NCI-H226 (cell line): ENCODE measurements at places on chromosomes 4 and X.

GRCh38 chr4:94516067-94516466, 64.3 kb downstream of the PDLIM5 start:
- DNase-seq: peak; percentile 34

DNA sequence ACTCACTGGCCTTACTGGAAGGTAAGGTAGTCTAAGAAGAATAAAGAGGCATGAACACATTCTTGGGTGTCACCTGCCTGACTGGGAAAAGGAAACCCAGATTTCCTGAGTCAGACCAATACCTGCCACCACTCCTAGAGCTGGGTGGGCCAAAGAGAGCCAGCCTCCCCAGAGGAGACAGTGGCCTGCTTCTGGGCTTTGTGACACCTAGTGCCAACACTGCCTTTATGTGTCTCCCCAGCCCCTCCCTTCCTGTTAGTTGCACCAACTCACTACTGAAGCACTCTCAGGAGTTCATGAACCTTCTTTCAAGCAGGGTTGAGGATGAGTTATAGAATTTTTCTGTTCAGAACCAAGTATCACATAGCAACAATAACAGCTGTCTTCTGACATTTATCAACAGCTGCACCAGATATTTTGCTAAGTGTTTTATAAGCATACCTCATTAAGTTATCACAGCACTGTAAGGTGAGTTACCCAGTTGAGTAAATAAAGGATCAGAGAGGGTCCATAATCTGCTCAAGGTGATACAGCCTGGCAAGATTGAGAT, 77.6 kb upstream of the ETNPPL start:
- no peak for DNase-seq

- DNase-seq: peak; percentile 32
Measured at GRCh38 chrX:106286053-106286650, 118.0 kb downstream of the PWWP3B start.

DNA sequence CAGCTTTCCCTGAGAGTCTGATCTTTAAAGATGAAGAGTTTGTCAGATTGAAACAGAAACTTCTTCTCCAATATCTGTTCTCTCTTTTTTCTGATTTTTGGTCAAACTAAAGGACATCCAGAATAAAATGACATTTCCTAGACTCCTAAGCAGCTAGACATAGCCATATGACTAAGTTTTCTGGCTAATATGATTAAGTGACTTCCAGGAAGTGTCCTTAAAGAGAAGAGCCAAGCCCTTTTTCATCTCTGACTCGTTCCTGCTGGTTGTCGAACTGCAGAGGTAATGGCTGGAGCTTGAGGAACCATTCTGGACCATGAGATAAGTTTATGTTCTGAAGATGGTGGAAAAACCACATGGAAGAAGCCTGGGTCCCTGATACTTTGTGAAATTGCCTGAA, 546.0 kb downstream of the BCOR start:
- no peak for DNase-seq

DNA sequence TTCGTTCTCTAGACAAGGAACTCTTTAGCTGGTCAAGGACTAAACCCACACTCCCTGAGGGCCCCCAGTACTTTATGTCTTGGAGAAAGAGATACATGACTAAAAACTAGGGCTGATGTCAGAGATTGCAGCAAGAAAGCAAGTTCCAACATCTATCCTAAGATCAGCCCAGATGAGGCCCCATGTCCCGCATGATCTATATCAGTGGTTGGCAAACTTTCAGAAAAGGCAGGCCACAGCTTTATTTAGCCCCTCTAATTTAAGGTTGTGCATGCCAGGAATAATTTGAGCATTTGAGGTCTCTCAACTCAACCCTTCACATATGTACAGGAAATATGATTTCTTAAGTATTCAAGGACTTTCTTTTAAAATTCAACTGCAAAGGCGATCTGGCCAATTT, 44.1 kb upstream of the FRMD7 start:
- DNase-seq: no peak

DNA sequence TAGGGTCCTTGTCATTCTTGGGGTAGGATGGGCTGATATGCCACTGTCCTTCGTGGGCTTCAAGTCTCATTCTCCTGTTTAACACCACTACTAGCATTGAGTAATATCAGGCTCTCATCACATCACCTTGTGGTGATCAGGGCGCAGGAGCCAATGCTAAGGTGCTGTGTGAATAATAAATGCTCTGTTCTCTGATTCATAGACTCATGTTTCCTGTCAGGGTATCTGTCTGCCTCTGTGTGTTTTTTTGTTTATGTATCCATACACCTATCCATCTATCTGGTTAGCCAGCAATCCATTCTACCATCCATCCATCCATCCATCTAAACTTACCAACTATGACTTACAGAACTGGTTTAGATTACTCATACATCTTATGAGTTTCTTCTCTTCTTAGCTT, 525.1 kb upstream of the ATOH1 start:
- no peak for DNase-seq

DNA sequence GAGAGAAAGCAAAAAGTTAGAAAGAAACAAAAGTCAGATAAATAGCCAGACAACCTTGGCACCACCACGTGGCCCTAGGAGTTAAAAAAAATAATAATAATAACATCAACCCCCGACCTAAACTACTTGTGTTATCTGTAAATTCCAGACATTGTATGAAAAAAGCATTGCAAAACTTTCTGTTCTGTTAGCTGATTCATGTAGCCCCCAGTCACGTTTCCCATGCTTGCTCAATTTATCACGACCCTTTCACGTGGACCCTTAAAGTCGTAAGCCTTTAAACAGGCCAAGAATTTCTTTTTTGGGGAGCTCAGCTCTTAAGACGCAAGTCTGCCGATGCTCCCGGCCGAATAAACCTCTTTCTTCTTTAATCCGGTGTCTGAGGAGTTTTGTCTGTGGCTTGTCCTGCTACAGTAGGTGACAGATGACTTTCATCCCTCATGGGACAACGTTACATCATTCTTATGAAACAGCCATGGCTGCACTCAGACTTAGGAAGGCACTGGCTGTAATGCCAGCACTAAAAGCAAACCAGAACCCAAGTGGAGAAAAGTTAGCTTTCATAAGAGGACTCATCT, 520 bp downstream of the ACOX3 start:
- no peak for DNase-seq

DNA sequence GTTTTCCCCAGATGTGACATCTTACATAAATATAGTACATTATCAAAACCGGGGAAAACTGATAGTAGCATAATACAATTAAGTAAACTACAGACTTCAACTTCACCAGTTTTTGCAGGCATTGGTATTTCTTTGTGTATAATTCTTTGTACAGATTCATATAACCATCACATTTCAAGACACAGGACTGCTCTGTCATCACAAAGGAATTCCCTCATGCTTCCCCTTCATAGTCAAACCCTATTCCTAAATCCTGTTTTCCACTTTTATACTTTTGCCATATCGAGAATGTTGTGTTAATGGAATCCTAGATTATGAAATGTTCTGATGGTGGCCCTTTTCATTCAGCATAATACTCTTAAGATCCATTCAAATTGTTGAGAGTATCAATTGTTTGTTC, 36.0 kb downstream of the STIM2 start:
- DNase-seq: peak; percentile 15

DNA sequence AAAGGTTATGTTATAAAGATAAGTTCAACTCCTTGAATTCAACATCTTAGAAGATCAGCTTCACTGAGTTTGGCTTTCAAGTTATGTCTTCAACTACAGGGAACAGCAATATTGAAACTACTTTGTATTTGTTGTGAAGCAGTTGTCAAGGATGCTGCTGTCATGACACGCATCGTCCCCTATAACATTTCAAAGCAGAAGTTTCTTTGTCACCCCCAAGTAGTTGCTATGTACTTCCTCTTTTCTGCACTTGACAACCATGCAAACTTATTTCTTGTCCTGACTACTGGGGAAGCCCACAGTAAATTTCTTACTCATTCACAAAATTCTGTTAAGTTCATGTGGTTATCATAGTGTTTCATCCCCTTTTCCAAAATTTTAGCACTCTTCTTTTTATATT, 14.3 kb downstream of the ANTXR2 start:
- DNase-seq: no peak

DNA sequence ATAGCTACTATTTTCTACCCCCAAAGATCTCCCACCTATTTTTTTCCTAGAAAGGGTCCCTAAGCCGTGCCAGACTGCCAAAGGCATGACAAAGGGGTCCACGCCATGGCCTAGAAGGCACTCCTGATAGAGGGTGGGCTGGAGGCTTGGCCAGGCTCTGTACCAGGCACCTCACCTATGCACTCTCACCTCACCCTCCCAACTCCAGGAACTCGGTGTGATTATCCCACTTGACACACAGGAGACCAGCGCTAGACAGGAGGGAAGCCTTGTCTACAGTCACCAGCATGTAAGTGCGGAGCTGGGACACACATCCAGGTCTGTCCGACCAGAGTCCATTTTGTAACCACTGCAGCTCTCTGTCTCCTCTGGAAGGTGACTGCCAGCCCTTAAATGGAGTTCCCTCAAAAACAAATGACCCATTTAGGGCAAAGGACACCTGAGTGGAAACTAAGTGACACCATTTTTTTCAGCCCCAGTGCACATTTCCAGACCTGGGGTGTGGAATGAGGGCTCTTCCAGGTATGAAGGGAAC, 106.4 kb downstream of the RTL5 start:
- no peak for DNase-seq

DNA sequence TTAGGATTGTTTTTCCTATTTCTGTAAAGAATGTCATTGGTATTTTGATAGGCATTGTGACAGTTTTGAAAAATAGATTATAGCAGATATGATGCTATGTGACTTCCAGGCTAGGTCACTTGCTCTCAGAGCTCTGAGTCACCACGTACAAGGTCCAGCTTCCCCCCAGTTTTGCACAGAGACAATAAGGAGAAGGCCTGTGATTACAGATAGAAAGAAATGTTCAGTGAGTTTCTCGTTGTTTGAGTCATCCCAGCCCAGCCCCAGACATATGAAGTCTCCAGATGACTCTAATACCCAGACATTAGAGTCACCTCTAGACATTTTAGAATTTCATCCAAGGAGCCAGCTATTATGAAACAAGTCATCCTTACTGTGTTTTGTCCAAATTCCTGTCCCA, 57.2 kb downstream of the MFAP3L start:
- DNase-seq: no peak

DNA sequence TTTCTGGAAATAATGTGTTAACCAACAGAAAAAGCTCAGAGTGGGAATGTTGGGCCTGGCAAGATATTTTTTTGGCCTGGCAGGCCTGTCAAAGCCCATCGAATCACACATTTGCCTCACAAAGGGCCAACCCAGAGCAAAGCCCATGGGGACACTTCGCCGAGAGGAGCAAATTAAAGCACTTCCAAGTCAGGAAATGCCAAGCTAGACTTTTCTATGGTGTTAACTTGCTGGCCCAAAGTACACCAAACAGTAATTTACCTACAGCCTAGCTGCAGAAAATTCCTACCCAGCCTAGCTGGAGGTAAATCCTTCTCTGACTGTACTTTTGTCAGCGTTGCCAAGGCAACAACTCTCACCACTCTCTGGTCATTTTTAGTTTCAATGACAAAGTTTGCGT, 288.6 kb upstream of the LDB2 start:
- DNase-seq: no peak

DNA sequence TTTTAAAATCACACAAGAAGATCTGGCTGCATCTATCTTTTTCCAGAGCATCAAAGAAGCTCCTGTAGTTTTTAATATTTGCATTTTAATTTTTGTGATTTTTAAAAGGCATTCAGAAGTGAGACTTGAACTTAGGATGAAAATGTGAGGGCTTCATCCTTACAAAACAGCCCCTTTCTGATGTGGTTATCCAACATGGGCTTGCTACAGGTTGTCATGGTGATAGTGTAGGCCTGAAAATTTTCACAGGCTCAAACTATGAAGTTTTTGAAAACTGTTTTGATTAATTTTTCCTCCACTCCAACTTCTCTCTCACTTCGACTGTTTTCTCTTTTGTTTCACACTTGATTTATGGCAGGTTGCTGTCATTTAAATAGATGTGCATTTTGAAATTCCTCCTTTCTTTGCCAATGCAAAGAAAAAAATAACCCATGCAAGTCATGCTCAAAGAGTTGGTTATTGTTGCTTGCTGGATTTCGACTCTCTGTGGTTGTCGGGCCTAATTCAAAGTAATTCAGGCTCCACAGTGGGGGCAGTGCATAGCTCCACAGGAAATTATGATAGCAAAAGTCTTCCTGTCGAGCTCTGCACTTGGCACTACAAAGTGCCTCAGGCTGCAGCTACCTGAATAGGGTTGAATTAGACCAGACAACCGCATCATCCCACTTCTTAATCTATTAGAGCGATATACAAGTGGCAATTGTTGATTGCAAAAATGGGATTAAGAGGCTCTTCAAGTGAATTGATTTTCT, 201.0 kb upstream of the GPR101 start:
- no peak for DNase-seq

GRCh38 chr4:70402762-70403161, 5.0 kb downstream of the OPRPN start:
- no peak for DNase-seq

DNA sequence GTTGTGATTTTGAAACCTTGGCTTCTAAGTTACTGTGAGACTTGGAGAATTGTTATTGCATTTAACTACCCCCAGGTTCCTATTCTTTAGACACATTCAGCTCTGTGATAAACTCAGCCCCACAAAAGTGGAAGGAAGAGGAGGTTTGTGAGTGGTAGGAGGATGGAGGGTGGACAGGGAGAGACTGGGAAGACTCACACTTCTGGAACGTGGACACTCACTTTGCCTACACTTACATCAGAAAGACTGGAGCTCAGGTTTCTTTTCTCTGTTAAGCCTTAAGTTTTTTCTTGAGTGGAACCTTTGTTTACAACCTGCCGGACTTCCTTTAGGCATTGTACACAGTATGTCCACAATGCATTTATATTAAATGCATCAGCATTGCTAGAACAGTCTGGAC, 99.0 kb downstream of the AREG start:
- no peak for DNase-seq

DNA sequence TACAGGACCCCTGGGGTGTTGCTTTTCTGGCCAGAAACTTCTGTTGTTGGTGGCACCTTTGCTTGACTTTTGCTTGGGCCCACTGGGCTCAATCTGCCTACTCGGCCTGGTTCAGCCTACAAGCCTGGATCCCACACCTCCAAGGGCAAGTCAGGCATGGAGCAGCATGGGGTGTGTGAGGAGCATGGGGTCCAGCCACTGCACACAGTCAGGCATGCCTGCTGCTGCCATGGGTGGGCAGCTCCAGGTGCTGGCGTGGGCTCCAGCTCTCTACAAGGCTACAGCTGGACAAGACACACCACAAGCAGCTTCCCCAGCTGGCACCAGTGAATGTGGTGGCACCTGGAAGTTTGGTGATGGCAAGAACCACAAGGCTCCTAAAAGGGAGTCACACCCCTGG, 1683.1 kb upstream of the ADGRL3 start:
- no peak for DNase-seq

GRCh38 chrX:115949900-115950822, 220.4 kb upstream of the AGTR2 start:
- DNase-seq: no peak

- DNase-seq: no peak
Measured at GRCh38 chrX:149807747-149808458, 26.2 kb downstream of the MAGEA9 start.

- no peak for DNase-seq
Measured at GRCh38 chrX:80266979-80267378, 153.3 kb upstream of the TENT5D start.

GRCh38 chr4:10175626-10176025, 59.0 kb upstream of the WDR1 start:
- DNase-seq: no peak
